ENCODE measurements at places on chromosomes 6 and 20.

DNA sequence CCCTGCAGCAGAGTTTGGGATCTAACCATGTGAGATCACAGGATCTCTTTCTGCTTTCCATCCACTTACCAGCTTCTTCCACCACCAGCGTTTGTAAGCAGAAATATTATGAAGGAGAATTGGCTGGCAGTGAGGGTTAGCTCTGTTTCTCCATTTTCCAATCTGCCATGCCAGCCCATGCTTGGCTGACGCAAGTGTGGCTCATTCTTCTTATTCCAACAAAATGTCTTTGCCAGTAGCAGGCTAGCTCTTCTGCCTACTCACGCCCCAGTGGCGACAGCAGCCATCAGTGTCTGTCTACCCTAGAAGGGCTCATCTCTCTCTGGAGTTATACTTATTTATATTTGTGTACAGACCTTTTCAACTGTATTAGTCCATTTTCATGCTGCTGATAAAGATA, 286.2 kb downstream of the FARS2 start:
- DNase-seq = no peak

GRCh38 chr20:16257021-16257420, 316.2 kb downstream of the KIF16B start:
- no peak for DNase-seq

GRCh38 chr6:147061252-147061651, 143.0 kb upstream of the STXBP5 start:
- no peak for DNase-seq

DNA sequence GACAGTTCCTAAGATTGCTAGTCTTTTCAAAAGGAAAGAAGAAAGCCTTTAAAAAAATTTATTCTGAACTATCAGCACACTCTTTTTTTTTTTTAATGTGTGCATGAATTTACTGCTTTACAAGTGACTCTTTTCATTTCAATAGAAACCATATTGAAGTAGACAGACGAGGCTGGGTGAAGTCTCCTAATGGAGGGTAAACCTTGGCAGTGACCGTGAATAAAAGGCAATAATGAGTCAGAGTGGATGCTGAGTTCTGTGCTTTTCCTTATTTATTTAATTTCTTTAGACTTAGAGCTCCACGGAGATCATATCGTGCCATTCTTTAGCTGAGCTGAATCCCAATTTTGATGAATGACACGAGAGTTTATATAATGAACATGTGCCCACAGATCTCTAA, 196.9 kb downstream of the PRL start:
- no peak for DNase-seq

- DNase-seq = no peak
These were observed 48.4 kb upstream of the TOP1 start for GRCh38 chr20:40980106-40980827.

DNA sequence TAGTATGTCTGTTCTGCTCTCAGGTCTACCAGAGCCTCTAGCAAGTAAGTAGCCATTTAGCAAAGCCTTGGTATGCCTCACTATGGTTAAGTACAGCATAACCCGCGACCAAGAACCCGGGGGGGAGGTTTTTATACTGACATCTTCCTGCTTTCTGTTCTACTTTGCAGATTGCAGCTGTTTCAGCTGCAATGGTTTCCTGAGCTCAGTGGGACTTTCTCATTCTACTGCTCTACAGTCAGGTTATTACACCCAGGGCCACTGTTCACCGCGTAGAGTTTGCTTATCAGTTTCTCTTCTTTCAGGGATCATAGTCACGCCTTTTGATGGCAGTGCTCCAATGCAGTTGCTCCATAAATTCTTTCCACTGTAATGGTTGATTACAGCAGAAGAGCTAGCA, 631.3 kb downstream of the TFAP2A start:
- no peak for DNase-seq

DNA sequence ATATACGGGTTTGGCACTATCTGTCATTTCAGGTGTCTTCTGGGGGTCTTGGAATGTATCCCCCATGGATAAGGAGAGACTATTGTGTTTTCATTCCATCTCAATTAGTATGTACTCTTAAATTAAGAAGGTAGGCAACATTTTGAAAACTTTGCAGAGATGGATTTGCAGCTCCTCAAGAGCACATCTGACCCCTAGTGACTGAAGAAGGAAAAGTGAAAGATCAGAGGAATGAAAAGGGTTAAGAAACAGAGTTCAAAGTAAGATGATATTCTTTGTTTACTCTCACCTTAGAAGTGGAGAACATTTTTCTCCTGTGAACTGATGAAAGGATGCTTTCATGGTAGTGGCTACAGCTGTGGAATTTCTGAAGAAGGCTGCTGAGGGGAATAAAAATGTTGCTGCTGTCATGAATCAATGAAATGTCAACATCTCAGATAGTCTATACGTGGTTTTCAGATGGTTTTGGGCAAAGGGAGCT, 41.5 kb downstream of the SH3BGRL2 start:
- no peak for DNase-seq

DNA sequence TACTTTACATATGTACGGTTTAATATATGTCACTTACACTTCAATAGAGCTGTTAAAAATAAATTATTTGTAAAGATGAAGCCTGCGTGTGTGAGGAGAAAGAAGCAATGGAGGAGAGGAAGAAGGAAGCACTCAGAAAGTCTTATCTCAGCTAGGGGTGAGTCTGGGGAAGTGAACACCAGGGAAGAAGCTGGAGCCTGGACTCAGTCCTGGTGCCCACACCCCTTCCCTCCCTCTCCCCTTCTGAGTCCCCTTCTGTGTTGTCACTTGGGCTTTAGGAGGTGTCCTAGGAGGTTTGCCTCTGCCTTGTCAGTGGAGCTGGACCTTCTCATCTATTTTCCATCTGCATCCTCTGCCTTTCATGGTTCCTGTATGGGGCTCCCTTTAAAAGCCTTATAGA, 1.9 kb downstream of the SIRPB2 start:
- DNase-seq = no peak

- no peak for DNase-seq
These were observed 248.5 kb downstream of the HAO1 start for GRCh38 chr20:7691647-7692269.
